ENCODE measurements at places on chromosomes 4 and X.

DNA sequence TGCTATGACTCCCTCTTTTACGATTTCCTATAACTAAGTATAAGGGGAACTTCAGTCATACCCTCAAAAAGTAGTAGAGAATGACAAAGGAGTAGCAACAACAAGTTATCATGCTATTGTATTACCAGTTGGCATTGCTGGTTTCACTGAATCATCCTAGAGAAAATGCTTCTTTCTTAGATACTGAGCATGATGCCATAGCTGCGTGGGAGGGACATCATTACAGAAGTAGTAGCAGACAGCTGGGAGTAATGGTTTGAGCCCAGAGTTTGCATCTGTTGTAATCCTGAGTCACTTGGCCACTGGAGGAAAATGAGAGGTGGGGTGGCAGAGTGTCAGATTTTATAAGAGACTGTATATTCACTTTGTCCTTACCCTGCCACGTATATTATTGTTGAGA, 38.6 kb downstream of the MTMR1 start:
- DNase-seq = no peak

DNA sequence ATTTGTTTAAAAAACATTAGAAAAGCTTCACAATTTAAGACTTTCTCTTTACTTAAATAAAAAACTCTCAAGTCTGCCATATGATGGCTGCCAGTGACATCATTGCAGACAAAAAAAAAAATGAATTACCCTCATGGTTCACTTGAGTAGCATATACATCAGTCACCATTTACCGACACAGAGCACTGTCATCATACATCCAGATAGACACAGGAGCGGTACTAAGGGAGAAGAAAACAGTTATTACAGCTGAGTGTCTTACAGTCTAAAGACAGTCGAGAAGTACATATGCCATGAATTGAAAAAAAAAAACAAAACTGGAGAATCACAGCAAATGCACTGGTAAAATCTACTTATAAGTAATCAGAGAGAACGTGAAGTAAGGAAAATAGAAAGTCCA, 405.7 kb upstream of the GALNT7 start:
- DNase-seq = no peak

- no peak for DNase-seq
Measured at GRCh38 chr4:5683566-5683965, 24.8 kb downstream of the EVC2 start.

DNA sequence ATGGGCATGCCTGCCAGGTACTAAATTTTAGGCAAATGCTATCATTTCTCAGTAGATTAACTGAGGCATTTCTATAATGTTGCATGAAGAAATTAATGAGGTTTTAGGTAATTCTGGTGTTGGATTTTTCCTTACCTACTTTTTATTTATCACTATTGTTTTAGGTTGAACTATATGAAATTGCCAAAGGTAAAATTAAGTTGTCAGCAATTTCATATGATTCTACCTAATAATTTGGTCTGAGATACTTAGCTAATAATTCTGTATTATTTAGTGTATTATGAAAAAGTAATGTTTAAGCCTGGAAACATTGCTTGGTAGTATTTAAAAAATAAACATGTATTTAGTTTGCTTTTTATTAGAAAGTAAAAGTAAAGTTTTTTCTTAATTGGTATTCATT, 22.7 kb downstream of the SLC4A4 start:
- DNase-seq = no peak

GRCh38 chr4:95998311-95998710, 158.4 kb downstream of the PDHA2 start:
- DNase-seq = no peak

All from SK-N-DZ (cell line).